NCI-H1436 (cell line): ENCODE measurements at places on chromosomes 1 and 21.

- DNase-seq: no peak
Measured at GRCh38 chr1:156101880-156102279, 12.6 kb upstream of the LMNA start.

- peak; percentile 80 for DNase-seq
Measured at GRCh38 chr1:181485287-181486097, 2.2 kb downstream of the CACNA1E start.

DNA sequence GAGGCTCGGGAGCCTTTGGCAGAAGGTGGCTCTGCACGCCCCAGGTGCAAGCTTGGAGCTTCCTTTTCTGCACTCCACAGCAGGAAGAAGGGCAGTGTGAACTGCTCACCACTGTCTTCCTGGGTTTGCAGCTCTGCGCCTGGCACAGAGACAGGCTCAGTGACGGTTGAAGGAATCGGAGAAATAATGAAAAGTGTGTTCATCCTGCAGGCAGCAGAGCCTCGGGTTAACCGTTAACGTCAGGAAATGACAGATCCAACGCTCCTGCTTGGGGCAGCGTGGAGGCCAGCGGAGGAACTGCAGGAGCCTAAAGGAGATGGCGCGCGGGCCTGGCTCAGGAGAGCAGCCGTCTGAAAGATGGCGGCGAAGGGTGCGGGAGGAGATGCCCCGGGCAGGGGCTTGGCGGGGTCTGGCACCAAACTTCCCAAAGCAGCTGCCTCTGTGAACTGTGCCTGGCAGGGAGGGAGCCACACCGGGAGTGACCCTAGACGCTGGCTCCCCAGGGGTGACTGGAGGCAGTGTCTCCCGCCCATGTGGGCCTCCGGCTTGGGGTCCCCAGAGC lies 10.9 kb upstream of the SAMD11 start:
- no peak for DNase-seq

GRCh38 chr1:222331765-222332164 lies 216.1 kb downstream of the HHIPL2 start:
- no peak for DNase-seq

DNA sequence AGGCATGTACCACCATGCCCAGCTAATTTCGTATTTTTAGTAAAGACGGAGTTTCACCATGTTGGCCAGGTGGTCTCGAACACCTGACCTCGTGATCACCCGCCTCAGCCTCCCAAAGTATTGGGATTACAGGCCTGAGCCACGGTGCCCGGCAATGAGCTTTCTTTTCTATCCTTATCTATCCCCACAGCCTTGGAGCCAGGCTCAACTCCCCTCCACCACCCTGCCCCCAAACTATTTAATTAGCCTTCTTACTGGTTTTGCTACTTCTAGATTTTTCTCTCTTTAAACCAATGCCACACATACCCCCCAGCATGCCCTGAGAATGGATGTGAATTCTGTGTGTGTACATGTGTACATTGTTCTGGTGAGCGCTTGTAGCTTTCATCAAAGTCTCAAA lies 5.7 kb upstream of the VANGL2 start:
- DNase-seq: no peak

DNA sequence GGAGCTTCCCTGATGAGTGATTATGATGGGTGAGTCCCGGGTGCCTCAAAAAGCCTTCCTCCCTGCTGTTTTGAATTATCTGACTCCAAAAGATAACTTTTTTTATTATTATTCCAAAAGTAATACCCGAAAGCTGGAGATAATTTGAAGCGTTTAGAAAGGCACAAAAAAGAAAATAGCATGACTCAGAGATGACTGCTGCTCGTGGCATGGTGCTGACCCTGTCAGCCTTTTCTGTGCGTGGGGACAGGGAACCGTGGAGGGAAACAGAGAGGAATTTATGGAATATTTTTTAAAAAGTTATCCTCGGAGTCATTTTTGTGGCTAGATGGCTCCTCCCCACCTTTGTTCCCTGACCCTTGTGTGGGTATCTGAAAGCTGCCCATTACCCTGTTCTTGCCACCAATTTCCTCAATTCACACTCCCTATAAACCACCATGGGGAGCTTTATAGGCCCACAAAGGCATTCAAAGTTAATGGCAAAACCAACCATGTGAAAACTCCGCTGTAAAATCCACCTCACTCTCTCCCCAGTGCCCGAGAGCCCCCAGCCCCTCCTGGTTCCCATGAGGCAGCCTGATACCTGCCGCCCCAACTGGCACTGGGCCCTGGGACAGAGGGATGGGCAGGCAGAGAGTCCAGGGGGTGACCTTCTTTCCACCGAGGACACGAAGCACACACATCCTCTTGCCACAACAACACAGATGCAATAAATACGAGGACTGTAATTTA lies 37.5 kb downstream of the IGSF21 start:
- no peak for DNase-seq

GRCh38 chr1:53540604-53541262 lies 81.5 kb downstream of the DMRTB1 start:
- DNase-seq: no peak
